ENCODE measurements at places on chromosomes 12 and 14.

GRCh38 chr12:77163074-77164038, 98.0 kb upstream of the E2F7 start:
- DNase-seq = no peak

GRCh38 chr14:95434121-95434520, 82.3 kb downstream of the SYNE3 start:
- no peak for DNase-seq

DNA sequence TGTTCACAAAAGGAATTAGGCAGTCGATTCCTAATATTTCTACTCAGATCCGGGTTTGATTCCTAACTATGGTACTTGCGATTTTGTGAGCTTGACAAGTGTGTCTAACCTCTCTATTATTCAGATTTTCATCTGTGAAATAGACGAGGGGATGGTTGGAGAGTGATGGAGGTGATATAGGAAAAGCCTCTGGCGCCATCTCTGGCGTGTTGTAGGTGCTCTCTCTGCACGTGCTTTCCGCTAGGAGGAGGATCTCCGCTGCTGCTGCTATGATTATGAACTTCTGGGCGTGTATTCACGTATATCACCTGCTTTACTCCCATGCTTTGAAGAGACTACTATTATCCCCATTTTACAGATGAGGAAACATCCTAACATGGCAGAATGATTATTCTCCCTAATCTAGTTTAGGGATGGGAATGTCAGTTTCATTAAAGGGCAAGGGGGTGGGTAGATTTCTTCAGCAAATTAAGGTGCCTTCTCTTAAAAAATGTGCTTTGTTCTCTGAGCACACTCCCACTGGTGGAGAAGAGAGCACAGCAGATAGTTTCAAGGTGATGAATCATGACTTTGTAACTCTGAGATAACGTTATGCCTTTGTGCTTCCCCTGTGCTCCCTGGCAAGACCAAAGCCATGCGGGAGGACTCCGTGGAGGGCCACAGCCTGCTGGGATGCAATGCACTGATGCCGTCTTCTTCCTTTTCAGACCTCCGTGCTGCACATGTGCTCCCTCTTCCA, 97.1 kb downstream of the PRIMA1 start:
- DNase-seq = no peak

DNA sequence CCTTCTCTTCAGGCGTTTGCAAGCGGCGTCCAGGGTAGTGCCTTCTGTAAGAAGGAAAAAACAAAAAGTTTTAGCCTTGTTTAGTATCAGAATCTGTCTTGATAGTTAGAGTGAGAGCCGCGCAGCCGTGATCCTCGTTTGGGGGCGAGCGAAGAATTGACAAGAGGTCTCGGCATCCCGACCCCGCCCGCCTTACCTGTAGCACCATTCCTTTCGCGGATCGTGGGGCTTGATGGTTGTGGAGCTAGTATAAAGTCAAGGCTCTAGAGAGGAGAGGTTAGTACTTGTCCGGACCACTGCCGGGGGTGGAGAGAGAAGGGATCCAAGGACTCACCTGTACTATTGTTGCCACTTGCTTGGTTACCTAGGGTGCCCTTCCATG, 494 bp downstream of the TMTC3 start:
- DNase-seq = peak; percentile 14

- DNase-seq = no peak
Observed at GRCh38 chr14:31070431-31070830, 44.3 kb upstream of the STRN3 start.

DNA sequence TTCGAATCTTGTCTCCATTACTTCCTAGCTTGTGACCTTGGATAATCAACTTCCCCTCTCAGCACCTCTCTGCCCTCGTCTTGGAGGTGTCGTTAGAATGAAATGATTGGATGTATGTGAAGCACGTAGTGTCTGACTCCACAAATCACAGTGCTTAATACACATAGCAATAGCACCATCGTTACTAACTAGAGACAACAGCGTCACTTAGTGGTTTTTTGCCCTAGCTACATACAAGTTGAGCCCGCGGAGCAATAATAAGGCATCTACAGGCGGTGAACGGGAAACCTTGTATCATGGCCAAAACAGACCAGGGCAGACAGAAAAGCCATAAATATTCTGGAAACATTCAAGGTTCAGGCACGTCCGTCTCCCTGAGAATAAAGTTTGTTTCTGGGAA, 154.9 kb downstream of the ASCL4 start:
- DNase-seq = no peak

DNA sequence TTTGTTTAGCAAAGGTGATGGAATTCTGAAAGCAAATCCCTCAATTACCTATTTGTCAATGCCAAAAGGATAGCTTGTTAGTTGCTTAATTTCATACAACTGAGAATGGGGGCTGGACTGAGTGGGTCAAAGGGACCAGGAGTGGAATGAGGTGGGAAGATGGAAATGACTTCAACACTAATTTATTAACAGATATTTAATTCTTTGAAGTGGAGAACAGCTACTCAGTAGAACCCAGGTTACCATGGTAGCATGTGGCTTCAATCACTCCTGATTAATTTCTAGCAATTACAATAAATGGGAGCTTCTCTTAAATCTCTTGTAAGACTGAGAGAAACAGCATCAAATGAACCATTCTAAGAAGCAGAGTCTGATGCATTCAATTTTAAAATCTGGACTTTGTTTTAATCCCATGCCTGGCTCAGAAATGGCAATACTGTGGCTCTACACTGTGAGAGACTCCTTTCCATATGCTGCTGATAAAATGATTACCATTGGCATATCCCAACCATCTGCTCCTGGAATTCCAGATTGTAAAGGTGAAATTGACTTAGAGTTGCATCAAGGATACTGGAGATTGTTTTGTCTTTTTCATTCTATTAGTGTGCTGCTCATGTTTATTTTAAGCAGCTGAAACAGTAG, 607.8 kb downstream of the SNAPC1 start:
- no peak for DNase-seq

DNA sequence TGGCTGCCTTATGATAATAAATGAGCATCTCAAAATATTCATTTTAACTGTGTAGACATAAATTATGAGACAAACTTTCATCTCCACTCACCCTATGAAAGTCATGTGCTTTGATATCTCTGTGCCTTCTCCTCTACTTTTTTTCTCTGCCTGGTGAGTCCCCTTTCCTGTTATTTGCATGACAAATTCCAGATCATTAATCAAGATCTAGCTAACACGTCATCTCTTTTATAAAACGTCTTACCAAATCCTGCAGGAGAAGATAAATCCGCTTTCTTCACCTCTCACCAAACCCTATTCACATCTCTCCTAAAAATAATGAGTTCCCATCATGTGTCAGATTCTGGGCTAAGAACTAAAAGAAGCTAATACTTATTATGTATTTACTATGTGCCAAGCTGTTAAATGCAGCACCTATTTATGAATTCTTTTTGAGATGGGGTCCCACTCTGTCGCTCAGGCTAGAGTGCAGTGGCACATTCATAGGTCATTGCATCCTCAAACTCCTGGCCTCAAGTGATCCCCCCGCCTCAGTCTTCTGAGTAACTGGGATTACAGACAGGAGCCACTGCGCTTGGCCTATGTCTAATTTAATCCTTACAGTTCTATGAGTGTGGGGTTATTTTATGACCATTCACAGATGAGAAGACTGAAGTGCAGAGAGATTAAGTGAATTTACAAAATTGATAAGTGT, 26.7 kb downstream of the SPX start:
- no peak for DNase-seq

DNA sequence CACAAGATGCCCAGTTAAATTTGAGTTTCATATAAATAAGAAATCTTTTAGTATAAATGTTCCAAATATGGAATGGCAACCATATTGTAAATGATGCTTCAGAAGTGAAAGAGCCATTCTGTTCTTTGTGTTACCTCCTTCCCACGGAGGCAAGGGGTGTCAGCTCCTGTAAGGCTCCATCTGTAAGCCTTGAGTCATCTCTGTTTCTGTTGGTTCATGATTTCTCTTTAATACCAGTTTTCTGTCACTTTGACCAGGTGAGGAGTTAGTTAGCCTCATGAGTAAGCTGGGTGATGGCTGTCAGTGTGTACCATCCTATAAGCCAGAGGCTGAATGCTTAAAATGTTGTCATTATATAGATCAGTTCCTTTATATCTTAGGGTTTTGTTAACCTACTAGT, 61.9 kb downstream of the TMEM30B start:
- DNase-seq = no peak

DNA sequence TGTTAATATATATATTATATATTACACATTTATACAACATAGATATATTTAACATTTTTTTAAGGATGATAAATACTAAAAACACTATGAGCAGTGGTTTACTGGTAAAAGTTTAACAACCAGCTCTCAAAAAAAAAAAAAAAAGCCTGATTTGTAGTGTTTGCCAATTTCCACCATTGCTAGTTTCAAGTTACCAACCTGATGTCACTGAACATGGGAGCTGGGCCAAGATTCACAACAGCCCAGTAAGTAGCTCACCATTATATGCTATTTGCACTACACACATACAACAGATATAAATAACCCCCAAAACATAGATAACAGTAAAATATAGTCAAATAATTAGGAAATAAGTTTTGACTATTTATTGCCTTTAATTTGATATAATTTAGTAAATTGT, 28.9 kb upstream of the TMX1 start:
- DNase-seq = no peak

DNA sequence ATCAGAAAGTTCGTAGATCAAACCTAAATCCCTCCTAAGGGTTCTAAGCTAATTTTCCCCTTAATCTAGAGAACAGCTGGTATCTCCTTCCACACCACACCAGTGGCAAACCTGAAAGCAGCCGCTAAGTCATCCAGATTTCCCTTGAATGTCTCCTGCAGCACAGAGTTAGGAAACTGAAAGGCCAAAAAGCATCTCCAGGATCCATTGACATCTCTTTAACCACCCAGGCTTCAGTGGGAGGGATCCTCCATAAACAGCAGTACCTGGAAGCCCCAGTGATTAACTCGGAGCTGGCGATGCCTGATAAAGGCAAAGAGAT, 47.6 kb downstream of the CRACR2A start:
- DNase-seq = no peak

DNA sequence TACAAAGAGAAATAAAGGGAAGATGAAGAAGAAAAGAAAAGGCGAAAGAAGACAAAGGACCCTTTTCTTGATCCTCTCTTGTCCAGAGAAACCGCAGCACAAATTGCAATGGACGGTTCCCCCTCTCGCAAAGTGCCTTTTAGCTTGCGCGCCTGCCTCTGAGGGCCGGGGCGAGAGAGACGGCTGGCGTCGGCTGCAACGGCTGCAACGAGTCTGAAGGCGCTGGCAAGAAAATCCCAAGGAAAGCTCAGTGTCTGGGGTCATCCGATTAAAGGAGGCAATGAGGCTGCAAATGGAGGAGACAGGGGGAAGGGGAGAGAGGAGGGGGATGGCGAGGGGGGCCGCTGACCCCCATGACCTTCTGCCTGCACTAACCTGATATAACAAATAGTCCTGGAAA, 671.5 kb downstream of the MED13L start:
- DNase-seq = no peak

GRCh38 chr12:77089686-77090220, 24.4 kb upstream of the E2F7 start:
- DNase-seq = no peak

GRCh38 chr14:93007225-93007997, 84.5 kb downstream of the CHGA start:
- DNase-seq = no peak

- no peak for DNase-seq
Observed at GRCh38 chr12:52874573-52875435, 26.0 kb upstream of the KRT78 start.

DNA sequence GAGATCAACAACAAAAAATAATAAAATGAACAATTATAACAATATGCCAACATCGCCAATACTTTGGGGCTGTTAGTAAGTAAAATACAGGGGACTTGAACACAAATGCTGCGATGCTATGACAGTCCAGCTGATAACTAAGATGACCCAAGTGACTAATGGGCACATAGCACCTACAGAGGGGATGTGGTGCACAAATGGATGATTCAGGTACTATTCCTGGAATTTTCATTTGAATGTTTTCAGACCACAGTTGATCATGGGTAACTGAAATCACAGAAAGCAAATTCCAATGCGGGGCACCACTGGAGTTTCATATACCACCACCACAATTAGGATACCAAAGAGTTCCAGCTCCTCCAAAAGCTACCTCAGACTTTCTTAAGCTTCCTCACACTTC, 82.9 kb downstream of the RCOR1 start:
- no peak for DNase-seq

- DNase-seq = peak; percentile 4
Observed at GRCh38 chr12:98741556-98742265, 96.6 kb downstream of the APAF1 start.

DNA sequence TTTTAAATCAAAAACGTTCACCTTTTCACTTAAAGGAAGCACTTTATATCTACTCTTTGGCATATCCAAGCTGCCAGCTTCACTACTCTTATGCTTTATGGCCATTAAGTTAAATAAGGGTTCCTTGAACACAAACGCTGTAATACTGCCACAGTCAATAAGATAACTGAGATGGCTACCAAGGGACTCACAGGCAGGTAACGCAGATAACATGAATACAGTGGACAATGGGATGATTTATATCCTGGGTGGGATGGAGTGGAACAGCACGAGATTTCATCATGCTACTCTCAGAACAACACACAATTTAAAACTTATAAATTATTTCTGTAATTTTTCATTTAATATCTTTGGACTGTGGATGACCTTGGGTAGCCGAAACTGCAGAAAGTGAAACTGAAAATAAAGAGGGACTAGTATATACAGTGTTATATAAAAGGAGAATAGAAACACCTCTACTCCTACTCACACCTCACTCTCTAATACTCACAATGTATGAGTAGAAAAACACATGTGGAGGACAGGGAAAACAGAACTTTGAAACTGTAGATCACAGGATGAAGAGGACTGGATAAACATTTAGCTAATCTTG, 367.3 kb downstream of the C12orf50 start:
- no peak for DNase-seq

- no peak for DNase-seq
Observed at GRCh38 chr14:106620368-106620767, 1094.0 kb downstream of the TMEM121 start.

DNA sequence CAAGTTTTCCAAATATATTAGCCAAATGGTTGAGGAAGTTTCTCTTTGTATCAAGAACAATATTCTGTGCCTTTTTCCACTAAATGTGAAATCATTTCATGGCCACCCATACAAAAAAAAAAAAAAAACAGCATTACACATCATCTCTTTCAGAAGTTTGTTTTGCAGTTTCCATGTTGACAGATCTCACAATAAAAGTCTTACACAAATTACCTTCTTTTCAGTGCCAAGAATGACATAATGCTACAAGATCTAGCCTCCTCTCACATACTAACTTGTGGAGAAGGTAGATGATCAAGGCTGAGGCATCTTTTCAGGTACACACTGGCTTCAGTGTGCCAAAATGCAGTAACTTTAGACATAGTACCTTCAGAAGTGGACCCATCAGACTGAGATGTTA, 35.3 kb downstream of the PRKD1 start:
- DNase-seq = no peak

DNA sequence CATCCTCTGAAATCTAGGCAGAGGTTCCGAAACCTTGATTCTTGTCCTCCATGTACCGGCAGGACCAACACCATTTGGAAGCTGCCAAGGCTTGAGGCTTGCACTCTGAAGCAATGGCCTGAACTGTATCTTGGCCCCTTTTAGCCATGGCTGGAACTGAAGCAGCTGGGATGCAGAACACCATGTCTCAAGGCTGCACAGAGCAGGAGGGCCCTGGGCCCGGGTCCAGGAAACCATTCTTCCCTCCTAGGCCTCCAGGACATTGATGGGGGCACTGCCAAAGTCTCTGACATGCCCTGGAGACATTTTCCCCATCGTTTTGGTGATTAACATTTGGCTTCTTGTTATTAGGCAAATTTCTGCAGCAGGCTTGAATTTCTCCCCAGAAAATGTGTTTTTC, 198.7 kb downstream of the EFCAB11 start:
- DNase-seq = no peak

- no peak for DNase-seq
Observed at GRCh38 chr12:3748620-3749019, 4.3 kb downstream of the CRACR2A start.
